NCI-H2081 (cell line): ENCODE measurements at places on chromosomes 16 and 17.

DNA sequence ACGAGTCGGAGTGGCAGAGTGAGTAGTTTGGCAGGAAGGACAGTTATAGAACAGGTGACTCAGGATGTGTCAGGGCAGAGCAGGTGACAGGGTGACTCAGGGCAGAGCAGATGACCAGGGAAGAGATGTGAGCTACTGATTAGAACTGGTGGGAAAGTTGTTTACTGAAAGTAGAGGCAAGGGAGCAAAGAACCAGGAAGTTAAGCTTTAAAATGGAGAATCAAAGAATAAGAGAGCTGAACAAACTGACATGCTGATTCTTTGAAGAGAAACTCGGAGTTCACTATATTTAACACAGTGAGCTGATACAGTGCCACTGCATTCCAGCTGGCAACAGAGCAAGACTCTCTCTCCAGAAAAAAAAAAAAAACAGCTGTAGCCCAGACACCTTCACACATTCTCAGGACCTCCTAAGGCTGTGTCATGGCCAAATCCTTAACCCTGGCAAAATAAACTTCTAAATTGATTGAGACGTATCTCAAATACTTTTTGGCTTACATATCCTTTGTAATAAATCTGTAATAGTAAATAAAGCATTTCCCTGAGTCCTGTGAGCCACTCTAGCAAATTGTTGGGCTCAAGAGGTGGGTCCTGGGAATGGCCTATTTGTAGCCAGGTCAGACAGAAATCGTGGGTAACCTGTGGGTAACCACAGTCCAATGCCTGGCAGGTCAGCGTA, 12.3 kb upstream of the UBE2I start:
- no peak for DNase-seq

DNA sequence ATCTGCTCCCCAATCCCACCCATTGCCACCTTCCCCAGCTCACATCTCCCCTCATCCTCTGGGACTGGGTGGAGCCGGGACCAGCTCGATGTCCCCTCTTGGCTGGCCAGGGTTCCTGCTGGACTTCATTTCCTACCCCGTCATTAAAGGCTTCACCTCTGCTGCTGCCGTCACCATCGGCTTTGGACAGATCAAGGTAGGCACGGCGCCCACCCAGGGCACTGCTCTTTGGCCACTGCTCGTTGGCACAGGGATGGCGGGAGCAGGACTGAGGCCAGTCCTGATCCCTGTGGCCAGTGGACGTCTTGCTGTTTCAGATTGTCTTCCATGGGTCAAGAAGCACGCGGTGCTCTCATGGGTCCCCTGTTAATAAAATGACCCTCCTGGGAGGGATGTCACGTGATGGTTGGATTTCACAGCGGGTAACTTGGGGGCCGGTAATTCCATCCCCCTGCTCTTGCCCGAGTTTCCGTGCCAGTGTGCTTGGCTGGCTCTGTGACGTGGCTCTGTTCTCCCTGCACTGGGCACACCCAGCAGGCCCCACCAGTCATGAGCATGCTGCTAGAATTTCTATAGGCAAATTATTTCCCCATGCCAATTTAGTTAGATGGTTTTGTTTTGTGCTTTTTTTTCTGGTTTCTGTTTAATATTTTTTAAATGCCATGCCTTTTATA, 3.1 kb downstream of the SLC26A11 start:
- no peak for DNase-seq

GRCh38 chr16:6066652-6067051, 969.1 kb upstream of the EEF2KMT start:
- DNase-seq: no peak

DNA sequence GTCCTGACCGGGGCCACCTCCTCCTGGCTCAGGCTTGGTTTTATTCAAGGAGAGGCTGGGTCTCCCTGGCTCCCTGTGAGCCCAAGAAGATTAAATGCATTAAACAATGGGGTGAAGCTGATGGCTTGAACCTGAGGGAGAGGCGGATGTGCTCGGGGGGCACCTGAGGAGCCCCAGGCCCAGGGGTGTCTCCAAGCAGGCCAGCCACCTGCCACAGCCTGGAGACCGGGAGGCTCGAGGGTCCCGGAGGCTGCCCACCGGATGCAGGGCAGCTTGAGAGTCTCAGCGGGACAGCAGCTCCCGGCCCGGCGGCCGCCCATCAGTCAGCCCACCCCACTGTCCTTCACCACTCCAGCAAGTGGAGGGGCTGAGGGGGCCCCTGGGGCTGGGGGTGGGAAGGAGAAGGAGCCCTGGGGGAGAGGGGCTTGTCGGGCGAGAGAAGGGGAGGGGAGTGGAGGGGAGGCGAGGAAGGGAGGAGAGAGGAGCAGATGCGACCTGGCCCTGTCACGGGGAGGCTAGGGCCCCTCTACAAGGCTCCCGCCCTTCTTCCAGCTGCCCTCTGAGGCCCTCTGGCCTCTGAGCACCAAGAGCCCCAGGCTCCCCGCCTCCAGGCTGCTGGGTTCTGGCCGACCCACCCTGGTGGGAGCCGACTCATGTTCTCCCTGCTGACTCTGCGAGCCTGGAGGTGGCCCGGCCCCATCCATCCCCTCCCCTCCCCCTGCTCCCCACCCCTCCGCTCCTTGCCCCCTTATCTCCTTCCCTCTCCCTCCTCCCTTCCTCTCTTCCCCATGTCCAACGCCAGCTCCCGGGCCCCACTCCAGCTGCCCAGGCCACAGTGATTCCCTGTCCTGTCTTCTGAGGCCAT, 13.2 kb downstream of the CD7 start:
- DNase-seq: no peak

DNA sequence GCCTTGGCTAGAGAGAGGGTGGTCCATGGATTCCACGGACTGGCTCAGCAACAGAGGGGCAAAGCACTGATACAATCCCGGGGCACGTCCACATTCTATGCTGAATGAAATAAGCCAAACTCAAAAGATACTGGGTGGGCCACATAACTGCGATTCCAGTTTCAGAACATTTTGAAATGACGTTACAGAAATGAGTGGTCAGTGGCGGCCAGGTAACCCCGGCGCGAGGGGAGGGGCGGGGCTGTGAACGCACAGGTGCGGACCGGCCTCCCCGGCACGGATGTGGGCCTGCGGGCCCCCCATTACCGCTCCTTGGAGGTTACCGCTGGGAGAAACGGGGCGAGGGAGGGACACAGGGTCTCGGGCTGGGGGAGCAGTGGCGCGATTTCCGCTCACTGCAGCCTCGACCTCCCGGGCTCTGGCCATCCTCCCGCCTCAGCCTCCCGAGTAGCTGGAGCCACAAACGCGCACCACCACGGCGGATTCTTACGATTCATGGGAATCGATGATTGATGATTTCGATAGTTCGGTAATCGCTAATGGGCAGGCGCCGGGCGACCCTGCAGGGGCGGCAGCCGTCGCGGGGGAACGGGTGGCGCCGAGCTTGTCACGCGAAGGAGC, 559 bp downstream of the MVD start:
- no peak for DNase-seq

DNA sequence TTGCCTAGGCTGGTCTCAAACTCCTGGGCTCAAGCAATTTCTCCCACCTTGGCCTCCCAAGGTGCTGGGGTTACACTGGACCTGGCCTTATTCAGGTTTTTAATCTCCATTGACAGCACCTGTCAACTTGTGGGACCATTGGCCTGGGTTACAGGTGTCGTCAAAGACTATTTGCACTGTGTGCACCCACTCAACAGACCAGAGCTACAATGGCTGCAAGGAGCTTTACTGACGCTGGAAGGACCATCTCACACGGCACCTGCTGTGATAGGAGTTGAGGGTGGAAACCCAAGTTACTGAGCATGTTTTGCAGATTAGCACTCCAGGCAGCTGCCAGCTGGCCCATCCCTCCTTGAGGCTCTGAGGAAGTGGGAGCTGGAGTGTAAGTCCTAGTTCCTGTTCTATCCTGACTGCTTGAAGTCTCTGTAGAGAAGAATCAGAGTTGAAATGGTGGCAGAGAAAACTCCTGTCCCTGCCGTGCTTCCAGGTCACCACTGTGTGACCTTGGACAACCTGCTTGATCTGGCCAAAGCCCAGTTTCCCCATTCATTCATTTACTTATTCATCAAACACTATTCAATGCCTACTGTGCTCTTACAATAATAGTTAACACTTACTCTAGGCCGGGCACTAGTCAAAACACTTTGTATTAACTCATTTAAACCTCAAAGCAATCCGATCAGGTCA, 42.4 kb upstream of the LONP2 start:
- DNase-seq: no peak

GRCh38 chr17:17056156-17056539, 13.9 kb downstream of the MPRIP start:
- no peak for DNase-seq

GRCh38 chr17:32488177-32488542, 1.4 kb downstream of the CDK5R1 start:
- no peak for DNase-seq

DNA sequence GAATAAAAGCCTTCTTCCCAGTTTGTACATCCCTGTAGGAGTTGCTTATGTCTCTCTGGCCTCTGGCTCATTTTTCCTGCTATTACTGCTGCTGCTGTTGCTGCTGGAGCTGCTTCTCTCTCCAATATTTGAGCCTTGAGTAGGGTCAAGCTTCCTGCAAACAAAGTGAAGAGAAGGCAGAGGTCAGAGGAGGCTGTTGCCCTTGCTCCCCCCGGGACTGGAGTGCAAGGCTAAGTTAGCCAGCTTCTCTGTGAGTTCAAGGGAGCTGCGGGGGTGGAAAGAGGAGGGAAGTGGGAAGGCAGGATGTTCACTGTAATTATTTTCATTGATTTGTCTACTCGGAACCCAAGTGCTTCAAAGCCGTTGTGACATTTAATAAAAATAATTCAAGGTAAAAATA, 77.0 kb upstream of the TMEM132E start:
- DNase-seq: no peak

GRCh38 chr17:79874329-79874981, 35.2 kb upstream of the CBX4 start:
- DNase-seq: peak; percentile 9

DNA sequence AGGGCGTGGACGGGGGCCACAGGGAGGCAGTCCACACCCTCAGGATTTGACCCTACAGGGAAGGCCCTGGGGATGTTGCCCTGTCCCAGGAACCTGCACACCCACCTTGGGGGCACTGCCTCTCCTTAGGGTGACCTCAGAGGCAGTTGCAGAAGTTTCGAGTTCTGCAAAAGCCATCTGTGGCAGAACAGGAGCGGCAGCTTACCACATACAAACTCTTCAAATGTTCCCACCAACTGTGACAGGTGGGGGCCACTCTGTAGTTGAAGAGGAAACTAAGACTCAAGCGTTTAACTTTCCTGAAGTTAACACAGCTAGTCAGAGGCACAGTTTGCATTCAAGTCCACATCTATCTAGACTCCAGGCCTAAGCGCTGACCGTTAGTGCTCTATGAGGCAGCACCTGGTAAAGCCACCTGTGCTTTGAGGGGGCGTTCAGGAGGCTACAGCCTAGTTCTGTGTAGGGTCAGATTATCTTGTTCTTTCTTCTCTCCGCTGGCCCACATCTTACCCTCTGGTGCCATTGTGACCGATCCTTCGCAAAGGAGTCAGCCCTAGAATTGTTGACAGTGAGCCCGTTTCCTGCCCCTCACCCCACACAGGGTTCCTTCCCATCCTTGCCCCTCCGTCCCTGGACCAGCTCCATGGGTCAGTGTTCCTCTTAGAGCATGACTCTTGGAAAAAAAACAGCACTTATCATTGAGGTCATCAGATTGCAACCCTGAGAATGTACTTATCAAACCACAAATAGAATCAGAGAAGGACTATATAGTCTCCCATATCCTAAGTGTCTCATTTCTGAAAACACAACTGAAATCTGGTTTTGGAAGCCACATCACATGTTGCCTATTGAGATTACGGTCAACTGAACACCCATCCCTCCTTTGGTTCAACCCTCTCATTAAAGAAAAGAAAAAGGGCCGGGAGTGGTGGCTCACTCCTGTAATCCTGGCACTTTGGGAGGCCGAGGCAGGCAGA, 45.4 kb downstream of the CDH1 start:
- DNase-seq: no peak

DNA sequence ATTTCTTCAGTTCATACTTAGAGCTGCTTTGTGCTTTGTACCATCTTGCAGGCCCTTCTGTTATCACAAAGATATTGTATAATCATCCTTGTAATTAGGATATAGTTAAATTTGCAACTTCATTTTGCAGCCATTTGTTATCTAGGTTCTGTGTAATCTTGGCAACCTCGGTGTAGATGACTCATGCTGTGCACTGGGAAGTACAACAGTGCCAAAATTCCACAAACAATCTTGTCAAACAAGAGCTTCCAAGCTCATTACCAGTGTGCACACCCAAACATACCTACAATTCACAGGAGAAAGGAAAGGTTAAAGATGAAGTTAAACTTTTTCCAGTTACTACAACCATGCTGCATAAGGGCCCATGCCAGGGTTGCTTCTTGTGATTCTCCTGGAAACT, 1231.8 kb downstream of the CDH11 start:
- DNase-seq: no peak
